Mammary microvascular endothelial cell (primary cell): ENCODE measurements at places on chromosomes 16 and 17. TPM values are rescaled to one million over a fixed set of nuclear protein-coding genes. Genes with fewer than 3 reads are reported as not detected.

AXIN2 gene
- 0.27 and 1.2 TPM in 2 replicates for total RNA-seq

VMO1 gene
- 0.13 and 0.44 TPM in 2 replicates for total RNA-seq

TSPAN10 gene
- total RNA-seq, result 0.20 TPM in 1 of 2 replicates, not detected in the other

MT1A gene
- 14.0 and 20.5 TPM in 2 replicates for total RNA-seq

EXOC3L1 gene
- 9.4 and 13.3 TPM in 2 replicates for total RNA-seq

SOX15 gene
- not detected in 2 replicates for total RNA-seq

GCGR gene
- not detected in 2 replicates for total RNA-seq

RCVRN gene
- not detected in 2 replicates for total RNA-seq

SPNS2 gene
- total RNA-seq, result 69.0 and 75.5 TPM in 2 replicates

ASGR1 gene
- 2.8 and 4.1 TPM in 2 replicates for total RNA-seq

NOTUM gene
- total RNA-seq, result not detected in 2 replicates
